Activated CD4-positive, alpha-beta T cell treated with anti-CD3 and anti-CD28 coated beads, Interleukin-2, amount 10 ng/mL, durations not matched to agents 24 days and 14 days (primary cell): ENCODE measurements at places on chromosomes 11 and 22. TPM values are rescaled to one million over a fixed set of nuclear protein-coding genes. Genes with fewer than 3 reads are reported as not detected.

DNA sequence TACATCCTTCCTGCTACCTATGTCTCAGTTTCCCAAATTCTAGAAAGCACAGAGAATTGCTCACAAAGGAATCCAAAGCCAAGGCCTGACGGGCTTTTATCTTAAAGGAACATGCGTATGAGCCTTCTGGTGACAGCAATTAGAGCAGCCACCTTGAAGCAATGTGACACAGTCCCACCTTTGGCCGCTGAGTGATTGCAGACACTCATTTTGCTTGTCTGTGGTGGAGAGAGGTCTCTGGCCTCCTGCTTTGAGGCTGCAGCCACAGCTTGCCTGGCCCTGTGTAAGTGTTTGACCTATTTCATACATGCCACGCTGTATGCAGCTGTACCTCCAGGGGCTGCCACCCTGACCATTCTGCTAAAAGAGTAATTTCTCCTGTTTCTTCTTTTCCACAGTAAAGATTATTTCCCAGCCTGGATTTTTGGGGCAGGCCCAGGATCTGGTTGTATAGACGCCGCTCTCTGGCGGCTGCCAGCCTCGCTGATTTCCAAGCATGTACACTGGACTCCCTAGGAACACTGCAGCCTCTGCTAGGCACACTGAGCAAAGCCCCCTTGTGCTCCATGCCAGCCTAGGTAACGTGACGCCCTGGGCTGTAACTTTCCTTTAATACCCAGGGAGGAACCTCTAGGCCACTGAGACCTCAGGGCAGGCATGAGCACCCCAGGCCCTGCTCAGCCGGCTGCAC is 1.1 kb upstream of the TMA7B start:
- no peak for DNase-seq
- peak overlapping the region; percentile 50 for H3K27ac ChIP-seq
- no peaks in the 10 kb centered on the region for H3K27me3 ChIP-seq
- peak overlapping the region; percentile 21 for H3K4me3 ChIP-seq
- peaks cover 69% of the 10 kb centered on the region for H3K36me3 ChIP-seq
- H3K4me1 ChIP-seq: peaks cover 59% of the 10 kb centered on the region

DNA sequence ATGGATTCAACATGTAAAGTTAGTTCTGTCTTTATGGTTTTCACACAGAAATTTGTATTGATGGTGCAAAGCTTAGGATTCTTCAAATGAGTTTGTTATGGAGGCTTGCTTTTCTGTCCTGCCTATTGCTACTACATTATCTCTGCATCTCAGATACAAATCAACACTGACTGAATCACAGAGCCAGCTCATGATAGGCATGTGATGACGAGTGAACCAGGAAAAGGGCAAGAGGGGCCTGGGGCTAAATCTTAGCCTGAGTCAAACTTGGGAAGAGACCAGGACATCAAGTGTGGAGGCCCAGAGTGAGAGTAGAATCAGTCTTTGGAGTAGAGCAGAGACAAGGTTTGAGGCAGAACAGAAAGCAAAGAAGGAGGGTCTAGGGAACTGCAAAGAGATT is 107.1 kb upstream of the CD44 start:
- peaks cover 51% of the 10 kb centered on the region for H3K4me1 ChIP-seq
- peaks cover 8% of the 10 kb centered on the region for H3K36me3 ChIP-seq
- DNase-seq: no peak

RDX gene
- 87.6 and 88.4 TPM in 2 replicates for total RNA-seq

GRCh38 chr22:48923165-48923865 is 904.4 kb downstream of the BRD1 start:
- no peak overlapping the region for H3K4me3 ChIP-seq
- no peaks in the 10 kb centered on the region for H3K4me1 ChIP-seq
- H3K27ac ChIP-seq: no peak overlapping the region
- DNase-seq: no peak
- no peaks in the 10 kb centered on the region for H3K27me3 ChIP-seq

- no peak overlapping the region for H3K4me3 ChIP-seq
- H3K4me1 ChIP-seq: no peaks in the 10 kb centered on the region
- no peak for DNase-seq
- H3K27ac ChIP-seq: no peak overlapping the region
- no peaks in the 10 kb centered on the region for H3K36me3 ChIP-seq
These were observed 241.2 kb upstream of the SYN3 start for GRCh38 chr22:33299245-33299956.
